ENCODE measurements at places on chromosomes 6 and 20.

DNA sequence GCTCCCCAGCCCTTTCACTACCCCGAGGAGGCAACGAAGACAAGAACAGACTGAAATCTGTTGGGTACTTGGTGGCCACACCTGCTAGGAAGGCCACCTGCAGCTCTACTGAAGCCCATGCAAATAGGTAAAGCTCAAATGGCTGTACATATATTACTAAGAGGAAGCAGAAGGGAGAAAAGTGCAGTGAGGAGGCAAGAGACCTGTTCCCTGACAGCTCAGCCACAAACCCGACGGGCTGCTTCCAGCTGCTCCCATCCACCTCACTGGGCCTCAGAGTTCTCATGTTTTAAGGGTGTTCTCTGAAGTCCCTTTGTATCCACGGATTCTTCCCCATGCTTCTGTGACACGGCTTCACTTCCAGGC lies 24.6 kb downstream of the TRAM2 start:
- no peak for DNase-seq

- no peak for DNase-seq
Observed at GRCh38 chr6:7033202-7033601, 74.6 kb upstream of the RREB1 start.

DNA sequence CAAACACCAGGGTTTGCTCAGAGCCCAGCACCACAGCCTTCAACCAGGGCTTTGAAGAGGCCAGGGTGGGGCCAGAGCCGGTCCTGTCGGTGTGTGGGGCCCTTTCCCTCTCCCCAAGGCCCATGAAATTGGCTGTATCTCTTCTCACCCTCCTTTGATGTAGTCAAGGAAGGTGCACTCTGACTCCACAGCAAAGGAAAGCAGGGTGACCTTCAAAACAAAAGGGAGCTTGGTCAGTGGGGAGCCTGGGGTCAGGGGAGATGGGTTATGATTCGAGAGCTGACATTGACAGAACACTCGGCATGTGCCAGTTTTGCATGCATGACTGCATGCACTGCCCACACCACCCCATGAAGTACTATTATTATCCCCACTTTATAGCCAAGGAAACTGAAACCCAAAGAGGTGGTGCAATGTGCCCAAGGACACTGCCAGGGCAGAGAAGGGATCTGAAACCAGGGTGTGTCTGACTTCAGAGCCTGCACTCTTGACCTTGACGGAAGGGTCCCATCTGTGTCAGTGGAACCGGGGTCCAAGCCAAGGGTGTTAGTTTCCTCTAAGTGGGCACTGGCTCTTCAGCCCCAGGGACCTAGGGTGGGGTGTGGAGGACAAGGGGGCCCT lies 55.4 kb downstream of the RAB44 start:
- DNase-seq, result no peak

DNA sequence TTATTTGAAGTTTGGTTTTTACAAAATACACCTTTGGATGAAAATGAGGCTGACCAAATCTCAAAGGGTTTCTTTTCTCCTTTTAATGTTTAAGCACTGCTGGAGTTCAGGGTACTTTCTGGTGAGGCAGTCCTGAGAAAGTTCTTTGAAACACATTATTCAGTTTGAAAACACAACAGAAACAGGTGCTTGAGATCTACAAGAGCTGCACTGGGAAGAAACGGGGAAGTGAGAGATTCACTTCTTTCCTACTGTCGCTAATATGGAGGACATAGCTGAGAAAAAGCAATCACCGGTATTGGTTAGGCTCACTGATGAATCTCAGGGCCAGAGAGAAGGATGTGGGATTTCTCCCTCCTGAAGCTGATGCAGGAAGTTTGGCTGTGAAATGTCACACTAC lies 22.9 kb upstream of the TMEM170B start:
- no peak for DNase-seq

GRCh38 chr6:13668291-13668928 lies 43.2 kb downstream of the RANBP9 start:
- DNase-seq, result no peak

DNA sequence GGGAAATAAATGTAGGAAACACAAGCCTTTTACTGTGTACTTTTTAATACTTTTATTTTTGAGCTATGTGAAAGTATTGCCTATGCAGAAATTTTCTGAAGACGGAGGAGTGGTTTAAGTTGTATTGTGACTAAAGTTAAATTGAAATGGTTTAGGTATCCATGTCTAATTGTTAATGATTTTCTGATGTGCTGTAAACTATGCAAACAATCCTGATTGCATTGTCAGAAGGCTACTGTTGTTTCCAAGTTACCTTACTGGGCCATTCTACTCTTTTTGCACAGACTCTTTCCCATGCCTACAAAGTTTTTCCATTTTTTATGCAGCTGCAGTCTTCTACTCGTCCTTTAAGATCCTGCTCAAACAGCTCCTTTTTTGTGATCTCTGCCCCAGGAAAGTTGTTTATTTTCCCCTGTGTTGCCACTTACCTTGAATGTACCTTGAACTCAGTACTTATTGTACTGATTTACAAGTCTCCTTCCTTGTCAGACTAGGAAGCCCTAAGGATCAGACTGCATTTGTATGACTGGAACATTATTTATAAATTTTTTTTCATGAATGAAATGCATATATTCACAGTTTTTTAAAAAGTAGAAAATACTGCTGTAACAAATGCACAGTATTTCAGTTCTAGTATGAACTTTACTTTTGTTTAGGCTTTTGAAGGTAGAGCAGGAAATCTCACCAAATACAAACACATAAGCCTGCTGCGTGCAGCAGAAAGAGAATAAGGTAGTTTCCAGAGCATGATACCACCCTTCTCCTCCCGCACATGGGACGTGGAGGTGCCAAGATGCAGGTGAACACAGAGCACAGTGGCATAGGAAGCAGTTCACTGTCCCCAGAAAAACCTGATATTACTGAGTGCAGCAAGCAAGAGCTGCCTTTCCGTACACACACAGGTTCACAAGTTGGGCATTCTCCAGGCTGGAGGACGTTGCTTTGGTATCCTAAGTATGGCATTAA lies 97.8 kb downstream of the CRYBG1 start:
- DNase-seq, result no peak

DNA sequence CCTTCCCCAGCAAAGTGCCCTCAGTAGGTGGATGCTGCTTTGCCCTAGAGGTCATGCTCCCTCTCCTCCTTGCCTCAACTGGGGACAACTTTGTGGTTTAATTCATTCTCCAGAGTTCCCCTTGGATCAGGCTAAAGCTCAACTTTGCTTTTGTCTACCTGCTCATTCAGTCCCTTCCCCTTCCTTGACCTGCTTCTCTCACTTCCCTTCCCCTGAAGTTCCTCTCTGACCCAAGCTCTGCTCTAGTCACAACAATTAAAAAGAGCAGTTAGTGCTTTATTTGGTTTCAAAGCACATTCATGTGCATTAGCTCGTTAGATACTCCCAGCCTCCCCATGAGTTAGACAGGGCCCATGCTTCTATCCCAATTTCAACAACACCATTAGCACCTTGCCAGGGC lies 71.3 kb downstream of the DZANK1 start:
- no peak for DNase-seq

DNA sequence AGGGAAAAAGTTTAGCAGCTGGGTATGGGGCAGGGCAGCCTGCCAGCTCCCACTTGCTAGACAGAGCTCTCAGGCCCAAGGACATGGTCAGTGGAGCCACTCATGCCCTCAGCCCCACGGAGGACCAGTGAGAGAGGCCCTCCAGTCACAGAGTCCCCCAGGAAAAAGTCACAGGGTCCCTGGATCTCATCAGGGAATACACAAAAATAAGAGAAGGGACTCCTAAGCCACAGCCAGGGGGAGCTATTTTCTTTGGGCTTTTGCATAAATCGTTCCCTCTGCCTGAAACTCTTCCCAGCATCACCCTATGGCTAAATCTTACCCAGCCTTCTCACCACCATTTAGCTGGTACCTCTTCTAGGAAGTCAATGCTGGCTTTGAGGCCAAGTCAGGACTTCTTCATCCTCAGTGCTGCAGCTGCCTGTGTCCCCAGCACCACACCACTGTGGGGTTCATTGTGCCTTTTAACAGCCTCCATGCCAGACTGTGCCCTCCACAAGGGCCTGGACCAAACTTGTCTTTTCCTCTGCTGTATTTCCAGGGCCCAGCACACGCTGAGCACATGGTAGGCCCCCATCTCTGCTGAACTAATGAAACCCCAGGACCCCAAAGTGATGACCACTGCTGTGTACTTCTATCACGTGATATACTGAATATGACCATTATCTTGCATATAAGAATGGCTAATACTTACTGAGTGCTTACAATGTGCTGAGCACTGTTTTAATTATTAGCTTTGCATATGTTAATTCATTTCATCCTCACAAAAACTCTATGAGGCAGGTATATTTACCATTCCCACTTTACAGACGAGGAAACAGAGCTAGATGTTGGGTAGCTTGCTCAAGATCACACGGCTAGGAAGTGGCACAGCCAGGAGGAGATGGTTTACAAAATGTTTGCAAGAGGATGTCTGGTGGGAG lies 2.0 kb downstream of the ZNF335 start:
- peak; percentile 30 for DNase-seq

DNA sequence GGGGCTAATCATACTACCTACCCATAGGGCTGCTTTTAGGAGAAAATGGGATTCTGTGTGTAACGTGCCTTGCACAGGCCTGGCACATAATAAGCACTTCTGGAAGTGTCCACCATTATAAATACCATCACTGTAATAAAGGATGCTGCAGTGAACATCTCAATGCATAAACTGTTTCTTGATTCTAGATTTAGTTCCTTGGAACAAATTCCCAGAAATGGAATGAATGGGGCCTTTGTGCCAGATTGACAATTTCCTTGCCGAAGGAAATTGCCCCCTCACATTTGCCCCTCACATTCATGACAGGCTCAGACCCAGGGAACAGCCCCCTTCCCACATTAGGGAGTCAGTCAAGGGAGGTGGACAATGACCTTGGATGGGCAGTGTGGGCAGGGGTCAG lies 29.2 kb downstream of the BPIFB4 start:
- DNase-seq, result no peak

- DNase-seq, result no peak
Observed at GRCh38 chr20:38143646-38144554, 21.2 kb downstream of the TGM2 start.

DNA sequence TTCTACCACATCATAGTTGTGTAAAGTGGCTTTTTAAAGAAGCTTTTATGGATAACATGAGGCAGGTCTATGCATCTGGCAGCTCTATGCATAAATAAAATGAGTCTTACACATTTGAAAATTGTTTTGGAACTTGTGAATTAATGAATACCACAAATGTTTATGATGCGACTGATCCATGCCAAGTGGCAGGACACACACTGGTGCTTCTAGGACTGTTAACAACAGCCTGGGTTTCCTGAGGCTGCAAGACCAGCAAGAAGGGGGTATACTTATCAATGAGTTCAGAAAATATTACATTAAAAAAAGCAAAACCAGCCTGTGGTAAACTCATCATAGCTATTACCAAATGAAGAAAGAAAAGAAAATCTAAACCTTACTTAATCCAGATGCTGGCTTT lies 212.9 kb upstream of the PDE10A start:
- DNase-seq, result no peak

DNA sequence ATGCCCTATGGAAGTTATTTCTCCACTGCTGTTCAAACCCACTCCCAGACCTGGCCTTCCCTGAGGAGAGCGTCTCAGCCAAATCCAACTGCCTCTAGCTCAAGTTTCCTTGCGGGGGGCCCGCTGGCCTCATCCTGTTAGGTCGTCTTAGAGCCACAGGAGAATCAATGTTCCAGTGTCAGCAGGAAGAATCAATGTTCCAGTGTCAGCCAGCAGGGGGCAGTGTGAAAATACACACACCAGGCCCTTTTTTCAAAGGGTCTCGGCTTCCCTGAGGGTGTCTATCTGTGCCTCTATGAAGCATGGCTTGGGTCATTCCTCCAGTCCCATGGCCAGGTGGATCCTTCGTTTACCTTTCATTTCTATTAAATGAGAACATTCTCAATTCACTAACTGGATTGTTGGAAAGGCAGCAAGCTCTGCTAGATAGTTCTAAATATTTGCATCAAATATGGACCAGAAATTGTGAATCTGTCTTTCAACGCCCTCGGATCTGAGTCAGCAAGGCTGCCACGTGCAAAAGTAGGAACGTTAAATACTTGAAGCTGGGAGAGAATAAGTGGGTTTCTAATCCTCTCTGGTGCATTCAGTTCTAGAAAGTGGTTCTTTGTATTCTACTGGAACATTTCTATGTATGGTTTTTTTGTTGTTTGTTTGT lies 19.2 kb downstream of the PRND start:
- peak; percentile 24 for DNase-seq

GRCh38 chr6:98295515-98296175 lies 538.7 kb upstream of the POU3F2 start:
- no peak for DNase-seq

DNA sequence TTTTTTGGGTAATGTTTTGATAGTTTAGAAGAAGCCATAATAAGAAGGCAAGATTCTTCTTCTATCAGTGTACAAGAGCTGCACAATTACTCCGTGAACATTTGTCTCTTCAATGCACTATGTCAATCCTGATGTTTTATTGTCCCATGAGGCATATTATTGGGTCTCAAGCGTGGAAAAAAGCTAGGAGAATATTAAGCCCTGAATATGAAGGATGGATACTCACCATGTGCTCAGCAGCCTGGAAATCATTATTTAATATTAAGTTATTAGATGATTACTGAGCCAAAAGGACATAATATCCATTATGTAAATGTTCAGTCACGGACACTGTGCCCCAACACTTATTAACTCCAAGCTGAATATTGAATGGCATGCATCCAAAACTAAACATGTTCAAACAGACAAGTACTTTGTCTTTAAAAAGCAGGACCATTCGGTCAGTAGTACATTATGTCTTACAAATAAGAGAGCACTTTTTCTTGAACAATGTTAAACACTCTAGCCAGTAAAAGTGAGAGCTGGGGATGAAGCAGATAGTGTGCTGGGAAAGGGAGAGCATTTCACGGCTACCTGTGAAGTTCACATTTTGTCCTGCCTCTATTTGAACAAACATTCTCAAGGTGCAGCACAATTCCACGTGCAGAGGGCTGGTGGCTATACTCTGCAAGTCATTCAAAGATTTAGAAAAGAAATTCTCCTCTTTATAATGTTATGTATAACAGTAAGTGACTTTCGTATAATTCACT lies 70.6 kb upstream of the CNR1 start:
- DNase-seq, result no peak

DNA sequence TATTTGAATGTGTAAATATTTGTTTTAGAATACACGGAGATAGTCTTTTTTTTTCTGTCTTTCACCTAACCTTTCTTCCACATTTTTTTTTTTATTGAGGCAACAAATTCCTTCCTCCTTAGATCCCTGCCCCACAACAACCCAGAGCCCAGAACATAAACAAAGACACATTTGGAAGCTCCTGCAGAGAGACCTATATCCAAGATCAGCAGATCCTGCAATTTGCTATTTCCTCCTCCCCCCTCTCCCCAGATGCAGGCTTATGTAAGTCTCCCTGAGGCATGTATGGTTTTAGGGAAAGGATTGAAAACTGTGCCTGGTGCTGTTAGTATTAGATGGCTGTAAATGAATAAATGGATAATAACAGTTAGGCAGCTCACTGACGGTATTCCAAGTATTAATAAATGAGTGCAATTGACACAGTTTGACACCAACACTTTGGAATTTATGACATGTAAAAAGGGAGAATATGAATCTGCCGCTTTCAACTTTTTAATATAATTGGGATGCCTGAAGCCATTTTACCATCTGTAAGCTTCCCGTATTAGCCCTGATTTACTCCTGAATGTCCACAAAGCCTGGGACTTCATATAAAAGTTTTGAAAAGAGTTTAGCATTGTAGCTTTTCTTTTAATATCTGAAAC lies 608.3 kb upstream of the CITED2 start:
- no peak for DNase-seq

- DNase-seq, result peak; percentile 55
Observed at GRCh38 chr6:27502508-27503435, 29.9 kb upstream of the ZNF184 start.

GRCh38 chr20:58605292-58606065 lies 45.6 kb upstream of the STX16 start:
- DNase-seq, result no peak

All from NK-92 treated with Interleukin-12 subunit alpha and Interleukin-12 subunit beta, amount 100 ng/mL, for 24 hours (cell line).